ENCODE measurements at places on chromosomes 4 and X. TPM values are rescaled to one million over a fixed set of nuclear protein-coding genes. Genes with fewer than 3 reads are reported as not detected.

- peaks cover 4% of the 10 kb centered on the region for H3K4me1 ChIP-seq
- H3K27ac ChIP-seq: no peak overlapping the region
- no peaks in the 10 kb centered on the region for H3K27me3 ChIP-seq
- peaks cover 6% of the 10 kb centered on the region for H3K36me3 ChIP-seq
- H3K4me3 ChIP-seq: no peak overlapping the region
- DNase-seq: no peak
Observed at GRCh38 chr4:634599-634985, 9.2 kb downstream of the PDE6B start.

DNA sequence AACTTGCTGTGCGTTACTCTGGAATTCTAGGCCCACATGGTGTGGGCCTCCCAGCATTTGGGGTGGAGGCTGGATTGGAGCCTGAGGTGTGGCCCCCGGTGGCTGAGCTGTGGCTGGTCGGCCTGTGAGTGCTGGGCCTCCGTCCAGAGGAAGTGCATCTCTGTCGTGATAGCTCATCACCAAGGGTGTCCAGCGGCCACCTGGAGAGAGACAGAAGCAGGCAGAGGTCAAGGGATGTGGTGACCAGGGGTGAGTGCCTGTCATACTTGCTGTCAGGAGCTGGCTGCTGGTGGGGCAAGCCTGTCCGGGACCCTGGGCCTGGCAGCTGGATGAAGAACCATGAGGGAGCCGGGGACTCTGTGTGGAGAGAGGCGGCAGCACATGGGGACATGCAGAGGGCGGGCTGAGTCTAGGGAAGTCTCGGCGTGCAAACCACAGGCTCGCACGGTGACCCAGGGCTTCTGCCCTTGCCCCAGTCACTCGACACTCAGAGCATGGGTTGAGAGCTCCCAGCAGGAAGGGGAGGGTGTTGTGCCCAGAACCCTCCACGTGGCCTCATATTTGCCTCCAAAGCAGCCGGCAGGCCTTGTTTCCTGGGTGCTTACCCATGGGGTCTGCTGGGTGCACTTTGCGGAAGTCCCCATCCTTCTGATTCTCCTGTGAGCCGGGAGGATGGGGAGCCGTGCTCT lies 6.2 kb downstream of the SORCS2 start:
- no peaks in the 10 kb centered on the region for H3K36me3 ChIP-seq
- peaks cover 45% of the 10 kb centered on the region for H3K27me3 ChIP-seq
- no peak overlapping the region for H3K27ac ChIP-seq
- no peak overlapping the region for H3K4me3 ChIP-seq
- peaks cover 32% of the 10 kb centered on the region for H3K4me1 ChIP-seq

The COL4A5 gene
- total RNA-seq: 96.9 TPM

DNA sequence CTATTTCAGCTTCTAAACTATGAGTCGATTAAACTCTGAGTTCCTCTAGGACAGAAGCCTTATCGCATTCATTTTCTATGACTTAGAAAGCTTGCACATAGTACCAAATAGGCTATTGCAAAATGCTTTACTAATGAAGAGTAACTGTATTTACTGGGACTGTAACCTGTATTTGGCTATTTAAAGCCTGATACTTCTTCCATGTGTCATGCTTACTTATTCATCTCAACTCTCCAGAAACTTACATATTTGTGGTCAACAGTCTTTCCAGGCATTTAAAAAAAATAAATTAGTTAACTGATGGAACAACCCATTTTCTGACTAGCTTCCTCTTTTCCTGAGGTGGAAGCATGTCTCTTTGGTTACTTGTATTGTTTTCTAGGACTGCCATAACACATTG lies 467.9 kb downstream of the PCDH11X start:
- H3K27ac ChIP-seq: no peak overlapping the region
- H3K36me3 ChIP-seq: no peaks in the 10 kb centered on the region
- DNase-seq: no peak
- H3K4me3 ChIP-seq: no peak overlapping the region

- H3K4me1 ChIP-seq: peaks cover 27% of the 10 kb centered on the region
- no peaks in the 10 kb centered on the region for H3K27me3 ChIP-seq
Observed at GRCh38 chr4:11418610-11419009, 10.1 kb downstream of the HS3ST1 start.

- DNase-seq: no peak
- no peaks in the 10 kb centered on the region for H3K36me3 ChIP-seq
- peaks cover 9% of the 10 kb centered on the region for H3K27me3 ChIP-seq
- no peaks in the 10 kb centered on the region for H3K4me1 ChIP-seq
- no peak overlapping the region for H3K27ac ChIP-seq
Observed at GRCh38 chr4:174538123-174538875, 16.0 kb upstream of the HPGD start.

The XPNPEP2 gene
- total RNA-seq: 0.32 TPM

- peaks cover 24% of the 10 kb centered on the region for H3K4me1 ChIP-seq
- no peak for DNase-seq
- no peak overlapping the region for H3K27ac ChIP-seq
- H3K4me3 ChIP-seq: peak overlapping the region; percentile 87
- no peaks in the 10 kb centered on the region for H3K27me3 ChIP-seq
Observed at GRCh38 chrX:153601511-153602110, 2.7 kb upstream of the CCNQ start.

The DUX4 gene
- total RNA-seq: not detected

The POU4F2 gene
- 0.14 TPM for total RNA-seq

DNA sequence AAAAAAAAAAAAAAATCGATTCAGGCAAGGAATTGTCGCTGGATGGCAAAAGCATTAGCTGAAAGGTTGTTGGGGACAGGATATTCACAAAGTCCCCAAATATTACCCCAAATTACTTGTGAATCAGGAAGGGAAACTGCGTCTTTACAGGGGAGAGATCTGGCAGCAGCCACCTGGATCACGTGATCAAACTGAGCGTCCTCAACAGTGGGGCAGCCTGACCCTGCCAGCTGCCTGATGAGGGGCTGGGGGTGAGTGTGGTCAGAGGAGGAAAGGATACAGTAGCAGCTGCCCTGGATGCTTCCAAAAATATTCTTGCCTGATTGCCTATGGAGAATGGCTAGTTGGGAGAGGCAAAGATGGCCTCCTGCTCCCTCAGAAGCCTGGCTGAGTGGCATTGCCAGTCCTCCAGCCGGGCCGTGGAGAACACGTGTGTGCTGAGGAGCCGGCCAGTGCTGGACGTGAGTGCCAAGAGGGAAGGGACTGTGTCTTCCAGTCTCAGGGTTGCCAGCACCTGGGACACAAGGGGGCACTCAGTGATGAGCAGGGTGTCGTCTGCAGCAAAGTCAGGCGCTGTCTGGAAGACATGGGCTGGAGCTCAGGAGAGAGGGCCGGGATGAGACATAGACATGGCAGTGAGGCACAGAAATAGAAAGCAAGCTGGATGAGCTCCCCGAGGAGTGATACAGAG lies 3.0 kb upstream of the LAGE3 start:
- peaks cover 10% of the 10 kb centered on the region for H3K36me3 ChIP-seq
- peak overlapping the region; percentile 19 for H3K27ac ChIP-seq
- no peaks in the 10 kb centered on the region for H3K27me3 ChIP-seq
- no peak for DNase-seq

GRCh38 chr4:44313702-44314101 lies 134.9 kb downstream of the KCTD8 start:
- no peak for DNase-seq
- no peak overlapping the region for H3K4me3 ChIP-seq
- no peaks in the 10 kb centered on the region for H3K36me3 ChIP-seq
- no peaks in the 10 kb centered on the region for H3K4me1 ChIP-seq
- H3K27ac ChIP-seq: no peak overlapping the region
- peaks cover 4% of the 10 kb centered on the region for H3K27me3 ChIP-seq

GRCh38 chrX:40018041-40018440 lies 79.7 kb downstream of the BCOR start:
- DNase-seq: no peak
- peaks cover 2% of the 10 kb centered on the region for H3K27me3 ChIP-seq
- H3K27ac ChIP-seq: no peak overlapping the region
- peak overlapping the region; percentile 31 for H3K4me3 ChIP-seq
- no peaks in the 10 kb centered on the region for H3K36me3 ChIP-seq

DNA sequence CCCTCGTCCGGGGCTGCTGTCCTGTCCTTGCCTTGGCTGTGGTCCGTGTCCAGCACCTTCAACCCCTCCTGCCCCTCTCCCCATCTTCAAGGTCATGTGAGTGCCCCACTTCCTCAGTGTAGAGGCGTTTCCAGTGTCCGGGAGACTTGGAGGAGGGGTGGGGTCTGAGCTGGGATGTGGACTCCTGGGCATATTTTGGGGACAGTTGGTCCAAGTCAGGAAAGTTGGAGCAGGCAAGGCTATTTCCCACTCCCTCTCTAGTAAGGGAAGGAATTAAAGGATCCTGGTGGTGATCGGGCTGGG lies 3.0 kb downstream of the PCGF3 start:
- no peak overlapping the region for H3K27ac ChIP-seq
- H3K27me3 ChIP-seq: no peaks in the 10 kb centered on the region
- H3K36me3 ChIP-seq: peaks cover 22% of the 10 kb centered on the region
- H3K4me1 ChIP-seq: peaks cover 26% of the 10 kb centered on the region
- peak overlapping the region; percentile 86 for H3K4me3 ChIP-seq

DNA sequence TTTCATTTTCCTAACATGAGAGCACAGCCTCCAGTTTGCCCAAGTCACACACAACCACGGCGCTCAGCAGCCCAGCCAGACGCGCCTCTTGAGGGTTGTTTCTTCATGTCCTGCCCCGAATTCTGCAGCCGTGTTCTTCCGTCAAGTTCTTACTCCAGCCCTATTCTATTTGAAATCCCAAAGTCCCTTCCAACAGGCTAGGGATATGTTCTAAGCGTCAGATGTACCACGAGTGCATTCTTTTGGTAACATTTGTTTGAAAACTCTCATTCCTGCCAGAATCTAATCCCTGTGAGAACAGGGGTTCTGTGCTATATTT lies 23.1 kb downstream of the ACSL1 start:
- H3K4me1 ChIP-seq: peaks cover 4% of the 10 kb centered on the region
- no peak overlapping the region for H3K4me3 ChIP-seq

DNA sequence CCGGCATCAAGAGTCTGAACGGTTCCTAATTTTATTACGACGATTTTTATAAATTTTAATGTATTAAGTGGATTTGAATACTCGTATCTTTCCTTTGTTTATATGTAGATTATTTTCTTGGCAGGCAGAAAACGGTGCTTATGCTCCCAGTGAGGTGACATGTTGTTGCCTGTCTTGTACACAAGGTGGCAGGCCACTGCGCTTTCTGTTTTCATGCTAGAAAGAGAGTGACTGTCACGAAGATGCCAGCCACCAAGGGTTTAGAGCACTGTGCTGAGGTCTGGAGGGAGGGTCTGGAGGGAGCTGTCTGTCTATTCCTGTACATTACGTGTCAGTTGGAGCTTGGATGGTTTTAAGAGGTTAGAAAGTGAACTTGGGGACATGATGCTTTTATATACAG lies 87.7 kb downstream of the SHROOM2 start:
- no peaks in the 10 kb centered on the region for H3K36me3 ChIP-seq
- no peak overlapping the region for H3K27ac ChIP-seq
- peaks cover 15% of the 10 kb centered on the region for H3K4me1 ChIP-seq

DNA sequence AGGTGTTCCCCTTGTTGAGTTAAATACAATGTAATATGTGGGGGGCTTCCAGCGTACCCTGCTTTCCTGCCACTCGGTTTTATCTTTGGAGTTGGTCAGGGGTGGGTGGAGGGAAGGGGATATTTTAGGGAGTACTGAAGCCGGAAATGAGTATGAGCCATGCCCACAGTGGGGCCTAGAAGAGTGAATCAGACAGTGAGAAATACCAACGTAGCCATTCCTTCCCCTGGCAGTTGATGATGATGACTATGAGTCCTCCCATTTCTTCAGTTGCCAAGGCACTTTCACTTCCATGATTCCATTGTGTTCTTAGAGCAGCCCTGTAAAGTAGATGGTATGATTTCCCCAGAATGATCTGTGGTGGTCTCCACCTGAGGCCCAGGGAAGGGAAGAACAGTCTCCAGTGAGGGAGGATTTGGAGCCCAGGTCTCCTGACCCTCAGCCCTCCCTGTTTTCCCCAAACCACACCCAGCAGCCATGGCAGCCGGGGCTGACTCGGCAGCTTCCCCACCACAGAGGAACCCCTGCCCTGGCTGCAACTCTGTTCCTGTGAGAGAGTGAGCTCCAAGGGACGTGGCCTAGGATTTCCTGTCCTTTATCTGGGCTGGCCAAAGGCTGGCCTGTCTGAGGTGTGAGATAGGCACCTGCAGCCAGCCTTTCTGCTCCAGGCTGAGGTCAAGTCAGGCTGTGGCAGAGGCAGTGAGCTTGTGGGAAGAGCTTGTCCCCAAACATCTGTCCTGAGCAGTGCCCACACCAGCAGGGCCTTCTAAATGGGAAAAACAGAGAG lies 52.7 kb downstream of the STARD8 start:
- H3K36me3 ChIP-seq: no peaks in the 10 kb centered on the region
- no peak overlapping the region for H3K27ac ChIP-seq
- peaks cover 4% of the 10 kb centered on the region for H3K27me3 ChIP-seq
- no peak overlapping the region for H3K4me3 ChIP-seq
- H3K4me1 ChIP-seq: no peaks in the 10 kb centered on the region

DNA sequence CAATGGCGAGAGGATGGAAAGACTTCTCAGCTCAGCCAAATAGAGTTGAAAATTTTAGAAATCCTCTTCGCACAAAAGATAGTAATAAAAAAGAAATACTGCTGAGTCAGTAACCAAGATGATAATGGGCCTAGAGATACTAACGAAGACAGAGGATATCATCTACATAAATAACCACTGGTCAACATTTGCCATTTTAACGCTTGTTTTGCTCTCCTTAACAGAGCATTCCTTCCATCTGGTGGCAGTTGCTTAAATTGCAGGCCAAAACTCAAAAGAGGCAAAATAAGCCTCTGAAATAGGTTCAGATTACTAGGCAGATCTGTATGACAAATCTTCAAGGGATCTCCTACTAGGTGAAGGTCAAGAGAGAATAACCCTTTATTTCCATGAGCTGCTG lies 51.7 kb upstream of the MCF2 start:
- no peaks in the 10 kb centered on the region for H3K27me3 ChIP-seq
- H3K36me3 ChIP-seq: peaks cover 17% of the 10 kb centered on the region
- H3K4me1 ChIP-seq: no peaks in the 10 kb centered on the region
- H3K4me3 ChIP-seq: no peak overlapping the region
- no peak for DNase-seq

GRCh38 chr4:180766045-180766444 lies 1477.2 kb upstream of the TENM3 start:
- no peak overlapping the region for H3K27ac ChIP-seq
- no peak for DNase-seq
- H3K4me1 ChIP-seq: peaks cover 17% of the 10 kb centered on the region
- no peaks in the 10 kb centered on the region for H3K36me3 ChIP-seq
- no peaks in the 10 kb centered on the region for H3K27me3 ChIP-seq

GRCh38 chr4:24236532-24236931 lies 346.7 kb upstream of the PPARGC1A start:
- no peak for DNase-seq
- no peak overlapping the region for H3K4me3 ChIP-seq
- H3K4me1 ChIP-seq: peaks cover 19% of the 10 kb centered on the region
- H3K36me3 ChIP-seq: no peaks in the 10 kb centered on the region
- no peak overlapping the region for H3K27ac ChIP-seq
- peaks cover 4% of the 10 kb centered on the region for H3K27me3 ChIP-seq

DNA sequence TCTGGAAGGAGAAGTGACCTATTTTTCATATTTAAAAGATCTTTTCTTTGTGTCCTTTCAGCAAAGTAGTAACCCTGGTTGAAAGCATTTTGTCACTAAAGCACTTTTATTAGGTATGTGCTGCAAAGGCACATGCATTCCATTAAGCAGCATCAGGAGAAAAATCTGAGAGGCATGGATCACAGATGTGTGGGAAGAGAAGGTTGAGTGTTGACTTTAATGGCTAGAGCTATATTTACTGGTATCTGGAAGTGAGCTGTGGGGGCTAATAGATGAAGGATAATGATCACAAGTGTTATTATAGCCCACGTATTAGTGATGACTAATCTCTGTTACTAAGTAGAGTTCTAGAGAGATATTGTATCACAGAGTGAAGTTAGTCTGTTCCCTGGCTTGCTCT lies 1520.7 kb downstream of the ARAP2 start:
- H3K27ac ChIP-seq: no peak overlapping the region
- no peak overlapping the region for H3K4me3 ChIP-seq
- H3K27me3 ChIP-seq: no peaks in the 10 kb centered on the region
- H3K36me3 ChIP-seq: no peaks in the 10 kb centered on the region
